ENCODE measurements at places on chromosomes 3 and 15.

DNA sequence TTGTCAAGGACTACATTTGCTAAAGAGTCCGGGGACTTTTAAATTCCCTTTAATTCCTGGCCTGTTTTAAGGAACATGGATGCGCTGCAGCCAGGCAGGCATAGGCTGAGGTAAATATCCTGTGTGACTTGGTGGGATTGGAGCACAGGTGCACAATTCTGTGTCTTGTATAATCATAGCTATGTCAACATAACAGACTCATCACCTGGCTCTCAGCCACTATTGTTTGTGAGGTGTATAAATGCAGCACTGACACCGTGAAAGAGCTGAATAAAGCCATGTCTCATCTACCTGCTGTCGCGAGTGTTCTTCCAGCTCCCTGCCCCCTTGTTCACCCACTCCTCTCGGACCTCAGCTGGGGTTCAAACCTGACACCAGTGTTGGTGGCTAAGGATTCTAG is 109.7 kb downstream of the MFSD1 start:
- no peak for DNase-seq

GRCh38 chr3:7760718-7761117 is 740.9 kb upstream of the LMCD1 start:
- DNase-seq, result no peak

DNA sequence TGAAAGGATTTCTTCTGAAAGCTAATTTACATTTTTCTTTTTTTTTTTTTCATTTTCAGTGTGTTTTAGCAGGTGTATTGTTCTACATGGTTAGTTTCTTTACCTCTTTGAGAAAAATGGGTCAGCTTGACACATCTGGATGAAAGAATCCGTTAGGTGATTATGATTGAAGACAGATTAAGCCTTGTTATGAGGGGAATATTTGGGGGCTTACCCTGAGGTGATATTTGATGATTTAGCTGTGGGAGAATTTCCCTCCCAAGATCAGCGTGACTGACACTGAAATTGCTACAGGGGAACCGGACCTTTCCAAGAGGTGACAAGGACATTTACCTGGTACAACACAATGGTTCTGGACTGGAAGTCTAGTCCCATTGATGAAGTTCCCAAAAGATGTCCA is 147.5 kb downstream of the NFKBIZ start:
- no peak for DNase-seq

DNA sequence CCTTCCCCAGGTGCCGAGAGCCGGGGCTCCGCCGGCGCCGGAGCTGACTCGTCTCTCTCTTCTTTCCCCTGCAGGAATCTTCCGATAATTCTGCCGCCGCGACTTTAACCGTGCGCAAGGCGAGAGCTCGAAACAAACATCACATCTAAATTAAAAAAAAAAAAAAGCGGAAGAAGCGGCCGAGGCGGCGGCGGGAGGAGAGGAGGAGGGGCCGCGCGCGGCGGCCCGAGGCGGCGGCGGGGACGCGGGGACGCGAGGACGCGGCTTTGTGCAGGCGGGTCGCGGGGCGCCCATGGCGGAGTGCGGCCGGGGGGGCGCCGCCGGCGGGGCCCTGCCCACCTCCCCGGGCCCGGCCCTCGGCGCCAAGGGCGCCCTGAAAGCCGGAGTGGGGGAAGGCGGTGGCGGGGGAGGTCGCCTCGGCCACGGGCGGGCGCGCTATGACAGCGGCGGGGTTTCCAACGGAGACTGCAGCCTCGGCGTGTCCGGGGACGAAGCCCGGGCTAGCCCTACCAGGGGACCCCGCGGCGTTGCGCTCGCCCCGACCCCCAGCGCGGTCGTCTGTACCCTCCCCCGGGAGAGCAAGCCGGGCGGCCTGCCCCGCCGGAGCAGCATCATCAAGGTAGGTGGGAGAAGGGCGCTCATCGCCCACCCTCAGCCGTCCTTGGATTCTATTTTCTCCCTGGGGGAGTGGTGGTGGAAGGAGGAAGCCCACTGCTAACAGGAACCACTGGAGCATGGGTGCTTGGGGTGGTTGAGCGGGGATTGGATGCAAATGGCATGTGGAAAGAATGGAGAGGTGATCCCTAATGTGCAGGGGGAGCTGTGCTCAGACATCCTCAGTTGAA is at the start of gene PLCL2:
Gene PLCL2 (plus strand): TSS at position 208 of the 845 bp plus-strand sequence. CDS start 85 bp downstream, at position 293.
- DNase-seq, result no peak

DNA sequence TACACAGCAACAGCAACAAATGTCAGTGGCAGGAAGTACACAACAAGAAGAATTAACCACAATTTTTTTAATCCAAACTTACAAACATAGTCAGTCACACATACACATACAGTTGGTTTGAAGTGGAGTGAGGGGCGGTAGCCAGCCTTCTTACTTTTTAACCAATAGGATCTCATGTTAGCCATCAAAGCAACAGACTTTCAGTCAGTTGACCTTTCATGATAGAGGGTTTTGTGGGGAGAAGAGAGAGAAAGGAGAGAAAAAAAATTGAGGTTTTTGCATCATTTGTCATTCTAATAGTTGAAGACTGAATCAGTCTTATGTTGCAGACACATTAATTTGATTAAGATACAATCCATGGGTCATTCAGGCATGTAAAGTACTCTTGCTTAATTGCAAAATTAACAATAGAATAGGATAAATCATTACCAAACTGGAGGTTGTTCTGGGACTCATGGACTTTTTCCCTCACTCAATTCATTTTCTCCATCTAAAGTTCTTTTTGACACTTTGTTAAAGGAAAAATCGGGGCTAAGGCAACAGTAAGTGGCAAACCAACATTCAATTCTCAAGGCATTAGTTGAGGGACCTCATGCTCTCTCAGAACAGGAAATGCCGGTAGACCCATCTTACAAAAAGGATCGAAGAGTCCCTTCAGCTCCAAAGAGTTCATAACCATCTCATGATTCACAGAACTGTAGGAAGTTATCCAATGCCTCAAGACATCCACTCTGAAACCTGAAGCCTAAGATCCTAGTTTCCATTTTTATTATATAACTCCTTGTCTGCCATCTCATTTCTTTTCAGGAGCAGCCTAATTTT is 159.5 kb upstream of the LPP start:
- DNase-seq, result no peak

DNA sequence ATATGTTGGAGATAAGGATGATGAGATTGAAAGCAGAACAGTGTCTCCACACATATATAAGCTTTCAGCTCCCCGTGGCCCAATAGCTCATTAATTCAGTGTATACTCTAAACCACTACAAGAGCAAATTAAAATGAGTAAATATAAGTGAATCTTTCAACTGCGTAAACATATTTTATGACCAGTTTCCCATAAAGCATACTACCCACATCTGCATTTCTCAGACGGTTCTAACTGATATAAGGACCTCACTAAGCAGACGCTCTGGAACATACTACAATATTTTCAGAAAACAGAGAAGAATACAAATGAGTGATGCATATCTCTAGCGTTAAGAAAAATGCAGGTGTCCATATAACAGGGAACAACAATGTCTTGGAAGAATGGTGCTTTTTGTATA is 73.2 kb downstream of the INO80 start:
- DNase-seq, result no peak

DNA sequence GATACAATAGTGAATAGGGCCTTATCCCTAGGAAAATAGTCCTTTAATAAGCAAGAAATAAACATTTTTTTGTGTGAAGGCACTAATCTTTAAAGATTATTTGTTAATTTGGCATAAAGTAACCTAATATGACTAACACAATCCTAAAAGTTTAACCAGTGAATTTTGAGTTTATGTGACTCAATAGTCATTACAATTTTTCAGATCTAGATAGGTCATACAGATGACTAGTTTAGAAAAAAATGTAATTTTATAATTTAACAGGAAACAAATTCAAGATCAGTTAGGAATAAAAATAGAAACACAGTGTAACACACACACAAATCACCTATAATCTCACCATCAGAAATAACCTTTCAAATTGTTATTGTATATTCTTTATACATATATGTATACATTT is 620.7 kb upstream of the ALCAM start:
- no peak for DNase-seq

GRCh38 chr3:55637906-55638638 is 151.0 kb upstream of the WNT5A start:
- DNase-seq, result no peak

DNA sequence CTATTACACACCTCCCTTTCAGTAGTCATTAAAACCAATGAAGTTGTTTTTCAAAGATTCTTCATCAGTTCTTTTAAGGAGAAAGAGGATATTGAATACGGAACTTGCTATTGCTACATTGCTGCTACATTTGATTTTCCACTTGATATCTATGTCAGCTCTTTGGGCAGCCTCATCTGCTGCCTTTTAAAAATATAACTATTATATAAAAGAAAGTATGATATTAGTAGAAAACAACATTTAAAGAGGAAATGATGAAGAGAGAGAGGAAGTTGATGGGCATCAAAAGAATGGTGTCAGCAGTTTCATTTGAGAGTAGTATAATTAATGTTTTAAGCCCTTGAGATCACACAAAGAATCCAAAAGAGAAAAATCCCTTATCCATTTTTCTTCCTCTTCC is 171.4 kb downstream of the NFKBIZ start:
- DNase-seq, result no peak

GRCh38 chr3:106577241-106577640 is 708.4 kb upstream of the CBLB start:
- DNase-seq, result no peak

- DNase-seq, result no peak
These were observed 7.2 kb downstream of the GXYLT2 start for GRCh38 chr3:72894976-72895552.

DNA sequence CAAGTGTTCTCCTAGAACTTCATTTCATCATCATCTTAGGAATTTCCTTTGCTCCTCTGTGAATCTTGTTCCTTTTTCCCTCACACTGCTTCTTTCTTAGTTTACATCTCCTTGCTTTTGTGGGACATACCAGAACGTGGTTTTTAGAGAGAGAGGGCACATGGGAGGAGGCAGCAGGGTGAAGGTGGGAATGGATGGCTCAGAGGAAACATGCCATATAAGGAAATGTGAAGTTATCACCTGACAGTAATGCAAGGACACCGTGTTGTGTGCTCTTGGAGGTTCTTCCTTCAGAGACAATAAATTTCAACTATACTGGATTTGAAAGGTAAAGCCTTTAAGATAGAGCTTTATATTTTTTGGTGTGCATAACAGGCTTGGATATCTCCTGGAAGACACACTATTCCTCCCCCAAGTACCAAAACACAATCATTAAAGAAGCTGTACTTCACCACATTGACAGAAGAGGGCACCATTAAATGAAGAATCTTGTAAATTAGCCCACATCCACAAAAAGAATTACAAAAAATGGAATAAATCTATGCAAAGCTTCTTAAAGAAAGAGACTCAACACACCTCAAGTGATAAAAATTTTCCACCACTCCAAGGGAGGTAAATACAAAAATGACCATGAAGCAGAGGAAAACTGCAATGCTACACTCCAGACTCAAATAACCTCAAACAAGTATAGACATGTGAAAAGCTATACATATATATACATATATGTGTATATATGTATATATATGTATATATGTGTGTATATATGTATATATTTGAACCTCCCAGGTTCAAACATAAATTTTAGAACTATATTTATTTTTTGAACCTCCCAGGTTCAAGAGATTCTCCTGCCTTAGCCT is 26.1 kb downstream of the RPL39L start:
- DNase-seq, result no peak

GRCh38 chr3:132448216-132448961 is 31.1 kb downstream of the DNAJC13 start:
- DNase-seq, result no peak

GRCh38 chr15:90681056-90681455 is 36.1 kb upstream of the BLM start:
- no peak for DNase-seq

DNA sequence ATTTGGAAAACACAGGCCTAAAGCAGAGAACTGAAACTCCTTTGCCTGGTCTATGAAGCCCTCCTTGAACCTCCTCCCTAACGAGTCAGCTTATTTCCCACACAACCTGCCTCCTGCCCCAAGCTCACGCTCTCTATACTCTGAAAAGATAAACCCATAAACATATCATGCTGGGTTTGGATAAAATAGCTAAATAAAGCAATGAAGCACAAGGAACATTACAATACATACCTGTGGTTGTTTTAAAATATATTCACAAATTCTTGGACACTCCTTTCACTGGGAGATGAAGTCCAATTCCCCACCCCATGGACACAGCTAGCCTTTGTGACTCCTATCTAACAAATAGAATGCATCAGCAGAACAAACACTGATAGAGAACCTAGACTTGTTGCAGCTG is 98.2 kb downstream of the PLCH1 start:
- DNase-seq, result no peak

- no peak for DNase-seq
These were observed 103.5 kb downstream of the MYLK start for GRCh38 chr3:123780656-123781055.

DNA sequence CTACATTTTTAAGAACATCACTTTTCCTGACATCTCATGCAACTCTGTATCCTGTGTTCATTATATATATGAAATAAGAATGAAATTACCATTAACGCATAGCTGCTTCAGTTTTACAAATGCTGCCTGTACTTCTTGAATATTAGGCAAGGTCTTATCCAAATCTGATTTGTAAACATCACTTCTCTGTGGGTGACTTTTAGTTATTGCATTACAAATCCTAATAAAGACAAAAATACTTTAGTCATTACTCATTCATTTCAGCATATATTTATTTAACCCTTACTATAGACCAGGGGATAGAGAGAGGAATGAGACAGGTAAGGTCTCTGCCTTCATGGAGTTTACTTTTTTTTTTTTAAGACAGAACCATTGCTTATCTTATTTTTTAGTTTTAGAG is 36.8 kb downstream of the MTMR10 start:
- no peak for DNase-seq

- no peak for DNase-seq
These were observed 9.1 kb downstream of the HDC start for GRCh38 chr15:50256188-50257041.

DNA sequence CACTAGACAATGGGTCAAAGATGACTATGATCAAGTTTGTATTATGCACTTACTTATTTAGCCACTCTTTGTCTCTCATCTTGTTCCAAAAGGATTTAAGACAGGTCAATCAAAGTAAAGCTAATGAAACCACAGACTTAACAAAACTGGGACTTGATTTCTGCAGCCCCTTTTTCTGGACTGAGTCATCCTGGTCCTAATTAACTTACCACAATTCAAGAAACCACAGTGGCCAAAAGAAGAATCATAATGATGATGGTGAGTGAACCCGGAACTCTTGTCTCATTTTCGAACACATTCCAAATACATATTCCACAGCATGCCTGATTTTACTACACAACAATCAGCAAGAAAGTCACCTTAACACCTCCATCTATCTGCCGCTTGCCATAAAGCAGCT is 1333.0 kb downstream of the ROBO1 start:
- no peak for DNase-seq

DNA sequence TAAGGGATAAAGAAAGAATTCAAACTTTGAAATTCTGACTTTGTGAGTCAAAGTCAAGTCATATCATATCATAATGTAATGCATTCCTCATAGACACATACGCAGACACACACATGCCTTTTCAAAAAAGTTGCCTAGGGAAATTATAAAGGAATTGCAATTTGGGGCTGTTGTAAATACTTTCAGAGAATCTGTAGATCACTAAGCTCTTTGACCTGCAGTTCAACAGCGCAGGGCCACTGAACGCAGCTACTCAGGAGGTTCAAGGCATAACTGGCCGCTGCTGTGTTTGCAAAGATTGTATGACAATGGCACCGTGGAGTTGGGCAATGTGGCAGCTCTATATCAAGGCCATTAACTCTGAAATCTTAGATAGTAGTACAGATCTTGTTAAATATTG is 188.4 kb upstream of the THRB start:
- no peak for DNase-seq
